Epithelial cell of proximal tubule (primary cell): ENCODE measurements at places on chromosomes 4 and X.
A peak's percentile ranks its signal among the peaks of the same experiment; 100 is the strongest.

- no peak for DNase-seq
Measured at GRCh38 chrX:17814557-17814956, 46.5 kb downstream of the RAI2 start.

- DNase-seq, result no peak
Measured at GRCh38 chrX:152907084-152907651, 9.3 kb downstream of the ZNF185 start.

DNA sequence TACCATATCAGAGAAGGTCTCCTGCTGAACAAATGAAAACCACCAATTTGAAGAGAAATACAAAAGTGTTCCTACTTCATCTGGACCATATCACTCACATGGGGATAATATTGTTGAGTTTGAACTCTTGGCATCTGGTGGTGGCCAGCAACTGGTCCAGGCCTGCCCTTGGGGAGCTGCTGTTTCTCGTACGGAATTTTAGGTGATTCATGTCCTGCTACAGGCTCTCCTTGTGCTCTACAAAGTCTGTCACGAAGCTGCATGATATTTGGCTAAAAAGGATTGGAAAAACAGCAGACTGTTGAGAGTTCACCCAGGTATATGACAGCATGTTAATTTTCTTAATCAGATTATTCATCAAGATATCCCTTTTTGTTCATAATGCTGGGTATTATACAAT, 42.2 kb downstream of the SEC31A start:
- DNase-seq, result no peak

GRCh38 chr4:168486912-168487281, 6.6 kb upstream of the DDX60L start:
- DNase-seq, result peak; percentile 48

- DNase-seq, result no peak
Measured at GRCh38 chr4:173277340-173277739, 56.8 kb downstream of the HMGB2 start.

GRCh38 chr4:126318376-126318775, 1003.6 kb downstream of the FAT4 start:
- DNase-seq, result no peak

GRCh38 chr4:37891260-37892159, 626 bp downstream of the TBC1D1 start:
- DNase-seq, result no peak

- no peak for DNase-seq
Measured at GRCh38 chr4:164956766-164957643, 20.5 kb downstream of the TRIM61 start.

DNA sequence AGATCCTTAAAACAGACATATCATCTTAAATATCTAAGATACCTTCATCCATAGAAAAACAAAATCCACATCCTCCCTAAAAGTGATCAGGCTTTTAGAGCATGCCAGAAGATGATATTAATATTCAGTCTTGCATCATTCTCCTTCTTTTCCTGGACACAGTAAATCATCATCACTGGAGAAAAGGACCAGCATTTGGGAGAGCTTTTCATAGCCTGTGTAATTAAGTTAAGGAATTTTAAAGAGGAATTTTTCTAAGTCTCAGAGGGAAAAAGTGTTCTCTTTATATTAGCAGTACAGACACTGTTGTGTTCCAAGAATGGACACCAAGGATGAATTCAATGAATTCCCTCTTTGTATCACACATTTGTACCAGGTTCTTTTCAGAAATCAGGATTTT, 696 bp downstream of the SCRG1 start:
- DNase-seq, result no peak

DNA sequence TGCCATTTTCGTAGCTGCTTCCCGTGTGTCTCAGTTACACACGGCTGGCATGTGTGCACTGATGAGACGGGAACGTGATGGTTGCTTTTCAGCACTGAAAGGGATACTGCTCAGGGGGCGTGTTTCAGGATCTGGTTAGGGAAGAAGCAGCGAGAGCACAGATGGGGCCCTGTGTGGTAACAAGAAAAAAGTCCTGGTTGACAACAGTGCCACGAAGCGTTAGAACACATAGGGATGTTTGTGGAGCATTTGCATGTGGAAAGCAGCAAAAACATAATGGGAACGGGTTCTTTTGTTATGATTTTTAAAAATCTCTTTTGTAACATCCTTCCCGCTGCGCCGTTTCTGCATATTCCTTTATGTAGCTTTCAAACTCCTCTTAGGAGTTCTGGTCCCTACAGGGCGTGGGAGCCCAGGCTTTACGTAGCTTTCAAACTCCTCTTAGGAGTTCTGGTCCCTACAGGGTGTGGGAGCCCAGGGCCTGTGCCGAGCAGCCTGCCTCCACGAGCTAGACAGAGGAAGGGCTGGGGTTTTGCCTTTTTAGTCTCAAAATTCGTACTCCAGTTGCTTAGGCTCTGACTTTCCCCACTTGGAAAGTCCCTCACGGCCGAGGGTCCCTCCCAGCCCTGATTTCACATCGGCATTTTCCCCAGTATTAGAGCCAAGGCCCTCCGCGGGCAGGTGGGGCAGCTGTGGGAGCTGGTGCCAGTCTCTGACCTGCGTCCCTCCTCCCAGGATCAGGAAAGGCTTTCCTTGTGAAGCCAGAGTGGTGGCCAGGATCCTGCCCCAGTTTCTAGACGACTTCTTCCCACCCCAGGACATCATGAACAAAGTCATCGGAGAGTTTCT, 11.0 kb upstream of the MSANTD1 start:
- no peak for DNase-seq

- DNase-seq, result no peak
Measured at GRCh38 chr4:26171941-26172340, 148.9 kb upstream of the RBPJ start.

DNA sequence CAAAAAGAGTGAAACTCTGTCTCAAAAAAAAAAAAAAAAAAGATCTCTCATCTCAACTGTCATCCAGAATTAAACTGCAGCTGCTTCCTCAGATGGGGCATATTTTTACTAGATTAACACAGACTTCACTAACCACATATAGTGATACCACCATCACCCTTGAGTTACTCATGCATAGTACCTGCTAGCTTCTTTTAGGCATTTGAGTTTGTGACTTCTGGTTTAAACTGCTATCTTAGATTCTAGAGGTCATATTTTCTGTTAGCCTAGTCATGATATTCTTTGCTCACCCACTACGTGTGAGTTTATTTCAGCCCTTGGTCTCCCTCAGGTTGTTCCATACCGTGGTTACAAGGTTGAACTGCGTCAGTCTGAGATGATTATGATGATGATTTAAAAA, 154.9 kb upstream of the BMP3 start:
- no peak for DNase-seq

- DNase-seq, result no peak
Measured at GRCh38 chrX:1493877-1494510, 41.3 kb upstream of the ASMTL start.

DNA sequence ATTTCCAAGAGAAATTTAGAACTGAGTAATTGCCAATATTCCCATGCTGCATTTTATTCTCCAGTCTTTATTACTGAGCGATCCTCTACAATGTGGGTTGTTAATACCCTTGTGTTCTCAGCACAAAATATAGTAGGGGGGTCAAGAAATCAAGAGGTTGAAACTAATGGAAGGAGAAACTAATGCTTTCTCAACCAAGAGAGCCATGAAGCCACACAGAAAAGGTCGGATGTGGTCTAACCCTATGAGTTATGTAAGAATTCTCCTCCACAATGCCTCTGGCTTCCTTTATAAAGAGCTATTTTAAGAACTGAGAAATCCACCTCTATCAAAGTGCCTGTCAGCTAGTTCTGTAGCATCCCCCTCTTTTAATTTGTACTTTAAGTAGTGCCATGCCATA, 268.5 kb downstream of the CHIC1 start:
- DNase-seq, result no peak

GRCh38 chr4:8817813-8818062, 53.9 kb downstream of the HMX1 start:
- no peak for DNase-seq

- no peak for DNase-seq
Measured at GRCh38 chr4:22502895-22503814, 12.7 kb downstream of the ADGRA3 start.

- DNase-seq, result no peak
Measured at GRCh38 chrX:149979126-149979644, 40.9 kb upstream of the EOLA2 start.

- DNase-seq, result no peak
Measured at GRCh38 chr4:99965674-99966350, 15.7 kb upstream of the H2AZ1 start.

DNA sequence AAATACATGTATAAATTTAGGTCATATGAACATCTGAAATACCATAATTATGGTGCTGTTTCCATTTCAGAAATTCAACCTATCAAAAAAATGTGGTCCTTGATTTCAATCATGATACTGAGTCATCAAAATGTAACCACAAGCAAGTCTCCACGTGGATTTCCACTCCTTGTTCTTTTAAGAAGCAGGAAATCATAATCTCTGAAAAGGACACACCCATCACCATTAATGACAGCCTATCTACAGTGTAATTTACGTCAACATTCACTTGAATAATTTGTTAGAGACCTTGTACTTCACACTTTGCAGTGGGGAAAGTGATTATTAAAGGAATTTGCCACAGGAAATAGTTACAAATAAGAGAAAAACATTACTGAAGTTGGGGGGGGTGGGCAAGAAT, 17.7 kb upstream of the SLC7A11 start:
- no peak for DNase-seq

- no peak for DNase-seq
Measured at GRCh38 chrX:88908056-88908455, 161.0 kb downstream of the CPXCR1 start.

GRCh38 chr4:75922588-75922987, 18.2 kb downstream of the NAAA start:
- no peak for DNase-seq

DNA sequence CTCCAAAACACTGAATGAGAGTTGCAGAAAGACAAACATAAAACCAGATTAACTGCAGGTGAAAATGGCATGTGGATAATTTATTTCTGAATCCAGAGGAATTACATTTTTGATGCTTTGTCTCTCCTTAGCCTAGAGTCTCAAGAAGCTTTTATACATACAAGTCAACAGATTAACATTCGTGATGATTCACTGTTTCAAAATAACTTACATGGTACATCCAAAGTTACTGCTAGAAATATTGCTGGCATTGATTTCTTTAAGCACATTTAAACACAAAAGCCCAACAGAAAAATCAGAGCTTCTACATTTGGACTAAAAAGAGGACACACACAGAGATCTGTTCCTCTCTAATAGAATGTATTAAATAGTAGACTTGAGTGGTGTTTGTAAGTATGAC, 105.6 kb downstream of the AMELX start:
- DNase-seq, result no peak

DNA sequence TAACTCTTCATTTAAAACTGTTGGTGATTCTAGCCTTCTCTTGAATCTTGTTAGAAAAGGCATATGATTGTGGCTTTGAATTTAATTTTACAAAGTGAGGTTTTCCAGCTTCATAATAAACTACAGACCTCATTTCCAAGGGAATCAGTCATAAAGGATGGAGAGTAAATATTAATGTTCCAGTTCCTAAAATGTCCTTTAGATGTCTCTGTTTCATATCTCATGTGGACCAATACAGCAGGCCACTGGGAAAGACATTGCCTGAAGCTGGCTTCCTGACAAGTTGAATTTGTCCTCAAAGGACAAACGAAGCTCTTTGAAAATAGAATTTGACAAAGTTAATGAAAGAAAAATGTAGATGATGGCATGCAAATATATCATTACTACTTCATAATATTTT, 125.4 kb downstream of the ZNF330 start:
- no peak for DNase-seq

DNA sequence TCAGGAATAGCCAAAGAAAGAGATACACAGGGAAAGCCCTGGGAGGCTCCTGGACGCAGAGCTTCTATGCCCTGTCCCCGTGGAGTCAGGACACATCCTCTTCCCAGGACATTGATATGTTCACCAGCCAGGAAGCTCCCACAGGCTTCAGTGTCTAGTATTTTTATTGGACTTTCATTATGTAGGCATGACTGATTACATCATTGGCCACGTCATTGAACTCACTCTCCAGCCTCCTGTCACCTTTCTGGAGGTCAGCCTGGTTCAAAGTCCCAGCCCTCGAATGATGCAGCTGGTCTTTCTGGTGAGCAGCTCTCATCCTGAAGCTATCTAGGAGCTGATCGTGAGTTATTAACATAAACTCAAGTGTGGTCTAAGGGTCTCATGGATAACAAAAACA, 104.1 kb downstream of the CPEB2 start:
- DNase-seq, result no peak

DNA sequence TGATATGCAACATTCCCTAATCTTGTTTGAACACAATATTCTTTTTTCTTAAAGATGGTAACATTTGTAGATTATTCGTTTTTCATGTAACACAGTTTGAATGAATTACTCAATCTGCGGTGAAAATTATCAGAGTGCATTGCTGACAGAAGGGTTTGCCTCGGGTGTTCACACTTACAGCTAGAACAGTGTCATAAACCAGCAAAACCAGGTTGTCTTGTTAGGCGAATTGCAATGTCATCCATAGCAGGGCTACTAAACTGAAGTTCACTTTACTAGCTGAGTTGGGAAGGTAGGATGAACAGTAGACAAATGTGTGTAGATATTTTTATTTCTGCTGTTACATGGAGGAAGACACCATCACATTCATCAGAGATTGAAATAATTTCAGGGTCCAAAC, 98.9 kb downstream of the SLC39A8 start:
- DNase-seq, result no peak

- no peak for DNase-seq
Measured at GRCh38 chr4:134260126-134260525, 58.5 kb upstream of the PABPC4L start.

GRCh38 chrX:40733706-40734105, 1.6 kb downstream of the MED14 start:
- no peak for DNase-seq

- no peak for DNase-seq
Measured at GRCh38 chrX:133648594-133648993, 233.3 kb upstream of the GPC4 start.

- DNase-seq, result no peak
Measured at GRCh38 chrX:141936080-141936479, 32.4 kb downstream of the MAGEC1 start.

GRCh38 chr4:41645728-41646390, 102.7 kb downstream of the PHOX2B start:
- DNase-seq, result no peak

GRCh38 chr4:99677161-99677560, 19.5 kb upstream of the C4orf54 start:
- DNase-seq, result no peak

DNA sequence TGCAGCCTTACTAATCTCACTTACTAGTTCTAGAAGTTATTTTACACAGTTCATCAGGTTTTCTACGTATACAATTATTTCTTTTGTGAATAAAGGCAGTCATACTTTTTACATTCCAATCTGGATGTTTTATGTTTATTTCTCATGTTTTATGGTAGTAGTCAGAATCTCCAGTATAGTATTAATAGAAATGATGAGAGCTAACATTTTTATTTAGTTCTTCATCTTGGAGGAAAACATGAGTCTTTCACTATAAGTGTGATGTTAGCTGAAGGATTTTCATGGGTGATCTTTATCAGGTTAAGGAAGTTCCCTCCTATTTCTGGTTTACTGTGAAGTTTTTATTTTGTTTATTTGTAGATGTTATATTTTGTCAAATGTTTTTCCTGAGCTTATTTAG, 256.1 kb upstream of the GIMD1 start:
- DNase-seq, result no peak
